ENCODE measurements at places on chromosomes 3 and 15.

DNA sequence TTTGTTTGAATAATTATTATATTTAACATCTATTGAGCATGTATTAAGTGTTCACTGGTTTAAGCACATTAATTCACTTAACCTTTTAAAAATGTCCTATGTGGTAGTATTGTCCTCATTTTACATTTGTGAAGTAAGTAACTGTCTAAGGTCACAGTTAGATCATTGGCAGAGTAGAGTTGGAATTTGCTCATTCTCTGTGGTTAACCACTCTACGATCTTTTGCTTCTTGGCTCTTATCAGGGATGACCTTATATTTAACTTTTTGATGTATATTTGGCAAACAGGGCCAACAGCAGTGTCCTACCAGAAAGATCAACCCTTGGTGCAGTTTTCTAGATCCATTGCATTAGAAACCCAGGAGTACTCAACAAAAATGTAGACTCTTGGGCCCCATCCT, 34.0 kb downstream of the PXK start:
- no peak for DNase-seq

DNA sequence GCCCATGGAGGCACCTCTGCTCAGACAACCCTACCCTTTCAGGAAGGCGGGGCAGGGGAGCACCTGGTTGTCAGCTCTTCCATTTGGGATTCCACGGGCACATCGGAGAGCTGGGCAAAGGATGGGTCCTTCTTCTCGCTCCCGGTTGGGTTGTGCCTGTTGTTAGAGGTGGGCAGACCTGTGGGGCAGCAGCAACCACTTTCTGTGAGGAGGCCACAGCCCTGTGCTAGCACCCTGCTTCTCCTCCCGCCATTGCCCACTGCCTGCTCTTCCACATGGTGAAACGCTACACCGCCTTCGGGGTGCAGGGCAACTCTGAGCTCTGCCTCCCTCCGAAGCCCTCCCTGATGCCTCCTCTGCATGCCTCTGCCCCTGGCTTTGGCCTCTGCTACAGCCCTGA, 7.0 kb upstream of the HHATL start:
- no peak for DNase-seq

GRCh38 chr15:79008659-79009058, 63.8 kb upstream of the CTSH start:
- DNase-seq = no peak

- no peak for DNase-seq
Observed at GRCh38 chr3:12265508-12265907, 23.4 kb upstream of the PPARG start.

GRCh38 chr15:31338879-31339557, 12.4 kb downstream of the KLF13 start:
- no peak for DNase-seq

GRCh38 chr3:45896956-45897355, 10.6 kb downstream of the CCR9 start:
- DNase-seq = no peak

DNA sequence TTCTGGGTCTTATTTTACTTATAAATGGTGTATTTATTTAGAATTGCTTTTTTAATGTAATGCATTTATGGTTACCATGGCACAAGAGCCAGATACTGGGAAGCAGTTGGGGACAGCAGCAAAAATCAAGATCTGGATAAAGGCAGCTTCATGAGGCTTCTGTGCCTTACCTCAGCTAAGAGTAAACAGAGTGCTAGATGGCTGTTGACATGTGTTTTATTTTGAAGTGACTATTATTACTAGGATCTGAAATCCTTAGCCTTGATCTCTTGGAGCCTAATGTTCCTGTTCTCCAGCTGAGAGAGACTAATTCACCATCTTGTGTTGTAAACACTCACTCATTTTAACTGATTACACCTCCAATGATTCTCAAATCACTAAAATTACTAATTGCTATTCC, 317.8 kb downstream of the LPP start:
- no peak for DNase-seq

DNA sequence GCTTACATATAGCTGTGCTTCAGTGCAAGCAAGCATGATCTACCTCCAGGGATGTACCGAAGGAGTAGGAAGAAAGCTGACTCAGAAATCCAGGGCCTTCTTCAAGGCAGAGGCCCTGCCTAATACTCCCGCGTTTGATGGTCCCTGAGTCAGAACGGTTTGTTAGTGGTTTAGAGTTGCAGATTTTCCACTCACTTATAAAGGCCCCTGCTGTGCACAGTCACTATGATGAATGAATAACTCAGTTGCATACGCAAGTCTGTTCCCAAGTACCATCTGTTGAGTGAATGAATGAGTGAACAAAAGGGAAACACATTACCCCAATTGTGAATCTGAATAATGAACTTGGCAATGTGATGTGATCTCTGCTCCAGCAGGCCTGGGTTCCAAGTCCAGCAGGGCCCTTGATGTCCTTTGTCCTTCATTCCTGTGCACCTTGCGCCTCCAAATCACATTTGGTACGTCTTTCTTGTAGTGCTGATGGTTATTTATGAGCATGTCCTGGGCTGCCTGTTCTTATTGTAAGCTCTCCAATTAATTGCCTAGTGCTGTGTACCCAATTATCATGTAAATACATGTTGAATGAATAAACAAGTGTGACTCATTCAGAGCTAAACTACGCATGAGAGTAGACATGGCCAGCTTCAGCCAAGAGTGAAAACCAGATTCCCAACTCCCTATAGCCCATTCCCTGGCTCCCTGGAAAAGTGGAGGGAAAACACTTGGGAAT, 85.3 kb upstream of the LIMD1 start:
- DNase-seq = no peak

DNA sequence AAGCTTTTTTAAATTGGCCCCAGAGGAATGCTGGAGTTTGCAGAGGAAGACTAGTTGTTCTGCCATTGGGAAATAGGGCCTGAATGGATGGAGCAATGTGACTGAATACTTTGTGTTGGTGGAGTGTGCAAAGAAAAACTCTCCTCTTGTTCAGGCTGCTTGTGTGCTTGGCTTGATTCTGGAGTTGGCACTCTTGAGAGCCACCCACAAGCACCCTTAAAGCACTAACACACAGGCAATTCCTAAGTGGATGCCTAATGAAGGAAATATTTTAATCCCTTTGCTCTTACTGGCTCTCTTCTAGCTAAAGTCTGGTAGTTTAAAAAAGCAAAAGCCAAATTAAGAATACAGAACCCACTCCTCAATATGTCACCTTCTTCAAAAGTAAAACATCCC, 304.4 kb upstream of the C2CD4B start:
- no peak for DNase-seq

DNA sequence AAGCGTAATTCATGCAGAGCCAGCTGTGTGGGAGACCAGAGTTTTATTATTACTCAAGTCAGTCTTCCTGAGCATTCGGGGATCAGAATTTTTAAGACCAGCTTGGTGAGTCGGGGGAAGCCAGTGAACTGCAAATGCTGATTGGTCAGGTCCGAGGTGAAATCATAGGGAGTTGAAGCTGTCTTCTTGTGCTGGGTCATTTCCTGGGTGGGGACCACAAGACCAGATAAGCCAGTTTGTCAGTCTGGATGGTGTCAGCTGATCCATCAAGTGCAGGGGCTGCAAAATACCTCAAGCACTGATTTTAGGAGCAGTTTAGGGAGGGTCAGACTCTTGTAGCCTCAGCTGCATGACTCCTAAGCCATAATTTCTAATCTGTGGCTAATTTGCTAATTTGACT, 228.1 kb upstream of the ATP10A start:
- DNase-seq = no peak

- DNase-seq = no peak
Observed at GRCh38 chr3:132569153-132569552, 27.9 kb upstream of the ACKR4 start.

DNA sequence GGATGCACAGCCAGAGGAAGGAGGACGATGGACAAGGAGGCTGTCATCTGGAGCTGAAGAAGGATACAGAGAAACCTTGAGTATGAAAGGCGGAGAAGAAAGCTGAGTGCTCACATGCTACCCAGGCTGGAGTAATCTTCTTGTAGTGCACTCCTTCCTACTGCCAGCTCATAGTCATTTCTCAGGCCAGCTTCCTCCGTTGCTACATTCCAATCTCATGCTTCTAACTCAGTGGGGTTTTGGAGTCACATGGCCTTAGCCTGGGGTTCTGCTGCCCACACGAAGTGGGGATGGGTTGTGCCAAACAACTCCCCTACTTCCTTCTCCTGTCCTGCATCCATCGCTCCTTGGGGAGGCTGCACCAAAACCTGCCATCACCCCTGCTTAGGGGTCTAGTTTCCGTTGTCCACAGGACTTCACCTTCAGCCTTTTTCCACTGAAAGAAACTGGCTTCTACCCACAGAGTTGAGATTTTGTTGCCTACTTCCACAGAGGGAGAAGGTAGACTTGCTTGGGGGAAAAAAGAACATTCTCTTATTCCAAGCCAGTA, 239.9 kb downstream of the EPHB1 start:
- no peak for DNase-seq

DNA sequence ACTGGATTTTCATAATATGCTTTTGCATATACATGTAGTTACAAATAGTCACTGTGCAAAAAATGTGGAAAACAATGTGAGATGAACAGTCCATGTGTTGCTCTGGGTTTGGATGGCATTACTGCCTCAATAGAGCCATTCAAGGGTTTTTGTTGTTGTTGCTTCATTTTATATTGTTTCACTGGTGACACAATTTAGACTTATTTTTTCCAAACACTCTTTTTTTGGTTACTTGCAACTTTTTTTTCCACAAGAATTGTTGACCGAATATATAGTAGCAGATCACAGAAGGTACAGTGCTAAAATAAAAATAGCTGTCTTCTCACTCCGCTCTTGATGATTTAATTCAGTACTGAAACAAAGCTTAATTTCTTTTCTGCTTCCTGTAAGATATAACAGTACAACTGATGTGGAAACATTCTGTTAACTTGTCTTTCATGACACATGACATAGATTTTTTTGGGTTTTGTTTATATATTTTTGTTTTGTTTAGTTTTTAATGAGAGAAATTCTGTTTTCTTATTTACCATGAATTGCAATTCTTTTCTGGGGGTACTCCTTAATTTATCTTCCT, 618.6 kb downstream of the NAALADL2 start:
- DNase-seq = no peak

GRCh38 chr3:78459796-78460195, 1308.0 kb downstream of the ROBO1 start:
- no peak for DNase-seq

GRCh38 chr3:481680-482079, 285.1 kb downstream of the CHL1 start:
- no peak for DNase-seq

DNA sequence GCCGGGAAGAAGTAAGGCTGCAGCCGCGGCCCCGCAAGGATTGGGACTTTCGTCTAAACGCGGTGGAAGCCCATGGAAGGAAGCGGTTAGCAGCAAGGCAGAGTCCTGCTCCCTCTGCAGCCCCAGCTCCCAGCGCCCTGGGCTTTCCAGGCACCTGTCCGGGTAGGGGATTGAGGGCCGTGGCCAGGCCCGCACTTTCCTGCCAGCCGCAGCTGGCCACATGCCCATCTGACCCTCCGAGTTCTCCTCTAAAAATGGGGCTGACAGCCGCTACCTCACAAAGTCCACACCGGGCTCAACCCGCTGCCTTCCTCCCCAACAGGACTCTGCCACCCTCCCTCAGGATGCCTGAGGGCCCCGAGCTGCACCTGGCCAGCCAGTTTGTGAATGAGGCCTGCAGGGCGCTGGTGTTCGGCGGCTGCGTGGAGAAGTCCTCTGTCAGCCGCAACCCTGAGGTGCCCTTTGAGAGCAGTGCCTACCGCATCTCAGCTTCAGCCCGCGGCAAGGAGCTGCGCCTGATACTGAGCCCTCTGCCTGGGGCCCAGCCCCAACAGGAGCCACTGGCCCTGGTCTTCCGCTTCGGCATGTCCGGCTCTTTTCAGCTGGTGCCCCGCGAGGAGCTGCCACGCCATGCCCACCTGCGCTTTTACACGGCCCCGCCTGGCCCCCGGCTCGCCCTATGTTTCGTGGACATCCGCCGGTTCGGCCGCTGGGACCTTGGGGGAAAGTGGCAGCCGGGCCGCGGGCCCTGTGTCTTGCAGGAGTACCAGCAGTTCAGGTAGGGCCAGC, 1.9 kb downstream of the NEIL1 start:
- DNase-seq = no peak

- no peak for DNase-seq
Observed at GRCh38 chr3:42031808-42032480, 59.2 kb upstream of the TRAK1 start.

- peak; percentile 57 for DNase-seq
Observed at GRCh38 chr3:4834403-4834866, 144.8 kb upstream of the BHLHE40 start.

GRCh38 chr15:41474941-41475340, 18.7 kb upstream of the ITPKA start:
- no peak for DNase-seq

- DNase-seq = no peak
Observed at GRCh38 chr15:42858540-42858939, 62.0 kb downstream of the TTBK2 start.

DNA sequence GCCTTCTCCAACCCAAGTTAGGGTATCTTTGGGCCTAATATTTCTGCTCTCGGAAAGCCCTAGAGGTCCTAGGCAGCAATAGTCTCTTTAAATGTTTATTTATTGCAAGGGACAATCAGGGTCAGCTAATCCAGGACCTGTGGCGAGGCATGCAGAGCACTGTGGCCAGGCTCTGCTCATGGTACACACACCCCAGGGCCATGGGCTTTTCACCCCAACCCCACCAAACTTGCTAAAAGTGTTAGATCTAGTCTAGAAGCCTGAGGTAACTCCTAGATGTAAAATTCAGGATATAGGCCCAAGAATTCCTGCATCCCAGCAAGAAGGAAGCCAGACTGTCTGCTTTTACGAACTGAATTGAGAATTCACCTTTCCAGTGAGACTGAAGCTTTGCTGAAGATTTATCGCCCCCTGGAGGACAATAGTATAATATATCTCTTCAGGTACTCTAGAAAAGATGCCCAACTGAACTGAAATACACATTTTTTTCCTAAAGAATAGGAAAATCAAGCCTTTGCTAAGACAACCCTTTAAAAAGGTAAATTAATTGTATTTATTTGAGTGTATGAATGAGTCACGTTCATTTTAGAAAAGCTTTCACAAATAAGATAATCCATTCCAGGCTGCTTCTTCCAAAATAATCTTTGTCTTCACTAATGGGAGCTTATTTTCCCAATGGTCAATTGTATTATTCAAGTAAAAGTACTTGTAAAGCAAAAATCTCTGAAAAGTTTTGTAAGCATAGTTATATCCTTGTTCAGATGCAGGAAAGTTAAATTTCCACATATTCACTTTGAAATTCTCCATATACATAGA, 89.8 kb downstream of the LRRC3B start:
- DNase-seq = no peak

DNA sequence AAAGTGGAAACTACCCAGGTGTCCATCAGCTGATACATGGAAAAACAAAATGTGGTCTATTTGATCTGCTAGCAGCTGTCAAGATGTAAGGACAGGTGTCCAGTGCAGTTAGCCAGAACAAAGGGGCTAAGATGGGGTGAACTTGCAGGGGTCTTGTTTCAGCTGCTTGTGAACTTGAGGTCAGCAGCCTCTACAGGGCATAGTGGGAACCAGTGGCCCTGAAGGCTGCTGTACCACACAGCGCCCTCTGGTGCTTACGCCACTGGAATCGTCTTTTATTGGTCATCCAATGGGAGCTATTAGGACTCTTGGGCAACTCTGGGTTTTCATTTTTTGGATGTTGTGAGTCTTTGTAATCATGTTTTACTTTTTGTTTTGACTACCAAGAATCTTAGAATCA, 62.2 kb upstream of the CTSH start:
- DNase-seq = no peak

Data from activated CD8-positive, alpha-beta memory T cell treated with anti-CD3 and anti-CD28 coated beads for 1 hour (primary cell).